Omental fat pad (tissue), 4 donors: ENCODE measurements at places on chromosomes 7 and 10. TPM values are rescaled to one million over a fixed set of nuclear protein-coding genes. Genes with fewer than 3 reads are reported as not detected.

DNA sequence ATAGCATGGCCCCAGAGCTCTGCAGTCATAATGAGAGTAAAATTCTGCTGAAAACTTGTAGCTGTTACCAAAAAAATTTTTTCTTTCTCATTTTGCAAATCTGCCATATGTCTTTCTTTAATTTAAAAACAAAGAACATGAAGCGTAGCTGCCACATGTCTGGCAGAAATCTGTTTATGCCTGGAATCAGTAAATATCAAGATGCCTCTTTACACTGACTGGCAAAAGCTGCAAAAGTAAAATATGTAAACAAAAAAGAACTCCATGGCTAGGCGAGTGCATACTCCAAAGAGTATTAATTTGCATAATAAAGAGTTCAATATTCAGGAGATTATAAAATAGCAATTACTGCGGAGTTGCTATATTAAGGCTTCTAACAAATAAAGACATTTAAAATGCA lies 130.9 kb upstream of the SP8 start:
- DNase-seq, result no peak

- DNase-seq, result no peak
Measured at GRCh38 chr10:34715511-34716187, 99.4 kb downstream of the PARD3 start.

DNA sequence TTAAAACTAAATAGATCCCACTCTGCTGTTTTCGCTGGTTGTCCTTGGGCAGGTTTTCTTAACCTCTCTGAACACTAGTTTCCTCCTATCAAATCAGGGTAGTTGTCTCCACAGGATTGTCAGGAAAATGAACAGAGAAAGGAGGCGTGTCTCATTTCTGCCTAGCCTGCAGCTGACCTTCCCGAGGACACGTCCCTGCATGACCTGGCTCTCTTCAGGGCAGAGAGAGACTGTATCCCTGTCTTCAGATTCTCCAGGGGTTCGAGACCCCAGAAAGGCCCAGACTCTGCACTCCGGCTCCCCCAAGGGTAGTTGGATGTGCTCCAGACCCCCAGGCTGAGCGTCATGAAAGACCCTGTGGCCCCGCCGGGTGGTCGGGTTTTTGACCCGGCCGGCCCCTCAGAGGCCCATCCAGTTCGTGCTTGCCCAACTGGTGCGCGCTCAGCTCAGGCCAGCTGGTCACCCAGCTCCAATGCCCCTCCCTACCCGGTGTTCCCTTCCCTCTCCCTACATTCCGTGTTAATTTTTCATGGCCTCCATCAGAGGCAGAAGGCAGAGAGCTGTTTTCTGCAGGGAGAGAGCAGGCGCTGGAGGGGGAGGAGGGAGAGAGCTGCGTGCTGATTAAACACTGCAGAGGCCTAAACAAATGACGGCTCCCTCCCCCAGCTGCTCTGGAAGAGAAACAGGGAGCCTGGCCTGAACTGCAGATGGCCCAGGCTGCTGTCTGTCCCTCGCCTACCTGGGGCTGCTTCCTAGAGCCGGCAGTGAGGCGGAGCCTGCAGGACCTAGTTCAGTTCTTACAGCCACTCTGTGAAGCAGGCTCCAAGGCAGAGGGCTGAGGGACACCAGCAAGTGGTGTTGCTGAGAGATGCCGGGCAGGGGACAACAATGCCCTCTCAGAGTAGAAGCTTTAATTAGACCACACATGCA lies 86.2 kb upstream of the PPIF start:
- DNase-seq, result no peak

Gene NEBL
- 20.5 TPM for total RNA-seq

Gene IL2RA
- total RNA-seq, result 0.69 TPM

Gene NUPR2
- not detected for total RNA-seq

DNA sequence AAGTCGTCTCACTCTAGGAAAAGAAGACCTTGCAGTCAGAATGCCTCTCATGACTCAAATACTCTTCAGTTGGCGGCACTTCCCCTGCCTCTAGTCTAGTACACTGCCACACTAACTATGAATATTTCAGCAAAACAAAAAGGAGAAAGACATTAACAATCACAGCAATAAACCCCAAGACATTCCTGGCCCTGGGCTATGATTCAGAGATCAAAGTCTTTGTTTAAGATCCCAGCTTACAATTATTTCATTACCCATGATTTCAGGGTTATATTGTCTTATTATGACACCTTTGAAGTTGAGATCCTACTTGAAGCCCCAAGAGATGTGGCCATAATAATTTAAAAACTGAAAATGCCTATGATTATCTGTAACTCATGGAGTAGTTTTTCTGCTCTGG lies 597.5 kb downstream of the REEP3 start:
- DNase-seq, result no peak

- no peak for DNase-seq
Measured at GRCh38 chr10:22367471-22367870, 22.2 kb downstream of the SPAG6 start.

Gene TACR2
- 0.96 TPM for total RNA-seq

Gene WIPF3
- 0.24 TPM for total RNA-seq

GRCh38 chr7:24192691-24193090 lies 91.3 kb upstream of the NPY start:
- no peak for DNase-seq
